ENCODE measurements at places on chromosomes 1 and 21.

DNA sequence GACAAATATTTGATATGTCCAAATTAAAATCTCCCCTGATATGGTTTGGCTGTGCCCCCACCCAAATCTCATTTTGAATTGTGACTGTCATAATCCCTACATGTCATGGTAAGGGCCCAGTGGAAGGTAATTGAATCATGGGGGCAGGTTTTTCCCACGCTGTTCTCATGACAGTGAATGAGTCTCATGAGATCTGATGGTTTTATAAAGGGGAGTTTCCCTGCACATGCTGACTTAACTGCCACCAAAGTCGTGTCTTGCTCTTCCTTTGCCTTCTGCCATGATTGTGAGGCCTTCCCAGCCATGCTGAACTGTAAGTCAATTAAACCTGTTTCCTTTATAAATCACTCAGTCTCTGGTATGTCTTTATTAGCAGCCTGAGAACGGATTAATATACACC is 207.0 kb downstream of the BARHL2 start:
- no peak for DNase-seq

DNA sequence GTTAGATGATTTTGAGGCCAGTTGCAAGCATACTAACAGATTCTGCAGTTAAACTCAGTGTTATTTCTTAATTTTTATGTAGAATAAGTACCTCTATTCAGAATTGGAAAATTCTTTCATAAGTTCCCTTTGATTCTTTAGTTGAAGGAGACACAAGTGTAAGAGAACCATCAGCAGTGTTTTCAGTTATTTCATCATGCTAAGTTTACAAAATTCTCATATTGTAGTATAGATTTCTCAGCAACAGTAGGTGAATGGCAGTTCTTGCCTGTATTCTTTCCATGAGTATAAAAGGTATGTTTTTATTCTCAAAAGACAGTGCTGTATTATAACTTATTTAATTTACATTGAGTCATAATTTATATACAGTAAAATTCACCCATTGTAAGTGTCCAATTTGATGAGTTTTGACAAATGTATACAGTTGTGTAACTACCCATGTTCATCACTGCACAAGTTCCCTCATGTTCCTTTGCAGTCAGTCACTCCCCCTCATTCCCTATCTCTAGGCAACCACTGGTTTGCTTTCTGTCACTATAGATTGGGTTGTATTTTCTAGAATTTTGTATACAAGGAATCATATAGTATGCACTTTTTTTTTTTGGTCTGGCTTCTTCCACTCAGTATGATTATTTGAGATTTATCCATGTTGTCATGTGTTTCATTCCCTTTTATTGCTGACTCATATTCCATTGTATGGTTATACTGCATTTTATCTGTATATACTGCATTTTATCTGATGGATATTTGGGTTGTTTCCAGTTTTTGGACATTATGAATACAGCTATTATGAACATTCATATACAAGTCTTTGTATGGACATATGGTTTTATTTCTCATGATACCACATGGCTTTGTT is 3.9 kb downstream of the RPS6KC1 start:
- DNase-seq = no peak

DNA sequence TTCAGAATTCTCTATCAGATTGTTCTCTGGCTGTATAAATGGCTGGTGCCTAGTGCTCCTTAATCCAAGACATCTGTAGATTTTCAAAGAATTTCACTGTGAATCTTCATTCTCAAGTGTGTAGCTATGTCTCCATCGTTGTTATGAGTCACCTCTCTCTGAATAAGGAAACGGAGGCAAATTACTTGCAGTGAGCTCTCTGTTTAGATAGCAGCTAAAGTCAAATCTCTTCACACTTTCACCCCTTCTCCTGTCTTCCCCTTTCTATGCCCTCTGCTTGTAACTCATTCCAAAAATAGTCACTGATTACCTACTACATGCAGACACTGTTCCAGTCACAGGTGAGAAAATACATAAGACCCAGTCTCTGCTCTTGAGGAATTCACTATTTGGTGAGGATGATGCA is 39.7 kb downstream of the CHML start:
- no peak for DNase-seq

DNA sequence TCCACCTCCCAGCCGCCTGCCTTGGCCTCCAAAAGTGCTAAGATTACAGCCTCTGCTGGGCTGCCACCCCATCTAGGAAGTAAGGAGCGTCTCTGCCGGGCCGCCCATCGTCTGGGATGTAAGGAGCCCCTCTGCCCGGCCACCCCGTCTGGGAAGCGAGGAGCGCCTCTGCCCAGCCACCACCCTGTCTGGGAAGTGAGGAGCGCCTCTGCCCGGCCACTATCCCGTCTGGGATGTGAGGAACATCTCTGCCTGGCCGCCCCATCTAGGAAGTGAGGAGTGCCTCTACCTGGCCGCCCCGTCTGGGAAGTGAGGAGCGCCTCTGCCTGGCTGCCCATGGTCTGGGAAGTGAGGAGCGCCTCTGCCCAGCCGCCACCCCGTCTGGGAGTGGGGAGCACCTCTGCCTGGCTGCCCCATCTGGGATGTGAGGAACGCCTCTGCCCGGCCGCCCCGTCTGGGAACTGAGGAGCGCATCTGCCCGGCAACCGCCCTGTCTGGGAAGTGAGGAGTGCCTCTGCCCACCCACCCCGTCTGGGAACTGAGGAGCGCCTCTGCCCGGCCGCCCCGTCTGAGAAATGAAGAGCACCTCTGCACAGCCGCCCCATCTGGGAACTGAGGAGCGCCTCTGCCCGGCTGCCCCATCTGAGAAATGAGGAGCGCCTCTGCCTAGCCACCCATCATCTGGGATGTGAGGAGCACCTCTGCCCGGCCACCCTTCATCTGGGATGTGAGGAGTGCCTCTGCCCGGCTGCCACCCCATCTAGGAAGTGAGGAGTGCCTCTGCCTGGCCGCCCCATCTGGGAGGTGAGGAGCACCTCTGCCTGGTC is 137.8 kb upstream of the PALMD start:
- DNase-seq = no peak

DNA sequence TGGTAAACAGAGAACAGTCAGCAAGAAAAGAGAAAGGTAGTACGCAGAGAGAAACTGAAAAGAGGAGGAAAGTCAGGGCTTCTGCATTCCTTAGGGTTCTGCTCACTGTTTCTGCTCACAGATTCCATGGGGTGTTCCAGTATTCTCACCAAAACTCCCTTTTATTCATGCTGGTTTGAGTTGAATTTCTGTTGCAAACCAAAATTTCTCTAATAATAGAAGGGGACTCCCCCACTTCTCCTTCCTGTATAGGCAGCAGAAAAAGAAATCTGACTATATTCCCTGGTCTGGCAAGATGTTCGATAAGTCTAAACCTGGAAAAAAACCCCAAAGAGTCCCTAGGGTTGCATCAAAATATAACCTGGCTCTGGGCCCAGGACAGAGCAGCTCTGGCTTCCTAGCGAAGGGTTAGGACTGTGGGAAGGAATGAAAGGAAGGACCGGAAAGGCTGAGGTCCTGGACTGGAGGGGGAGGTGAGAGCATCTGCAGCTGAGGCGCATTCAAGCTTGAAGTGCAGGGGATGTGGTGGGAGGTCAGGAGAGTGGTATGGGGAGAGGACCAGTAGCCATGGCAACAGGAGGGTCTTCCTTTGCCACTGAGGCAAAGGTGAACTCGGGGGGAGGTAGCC is 18.8 kb upstream of the RGS16 start:
- DNase-seq = no peak

GRCh38 chr1:191992118-191992517 is 166.1 kb upstream of the RGS18 start:
- no peak for DNase-seq

DNA sequence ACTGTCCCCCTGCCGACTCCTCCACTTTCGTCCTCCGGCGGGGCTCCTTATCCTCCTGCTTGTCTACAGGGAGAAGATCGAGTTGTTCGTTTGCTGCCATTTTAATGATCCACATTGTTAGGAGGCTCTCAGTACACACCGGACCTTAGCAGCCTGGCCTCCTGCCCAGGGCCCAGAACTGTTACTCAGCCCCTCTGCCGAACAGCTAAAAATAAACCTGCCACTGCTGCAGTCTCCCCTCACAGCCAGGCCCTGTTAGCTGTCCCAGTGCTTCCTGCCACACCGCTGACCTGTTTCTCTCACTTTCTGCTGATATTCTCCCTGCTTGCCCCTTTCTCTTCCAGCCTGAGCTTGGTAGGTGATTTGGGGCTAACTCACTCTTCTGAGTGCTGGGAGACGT is 8.3 kb downstream of the MAPKAPK2 start:
- no peak for DNase-seq

Measured in stimulated activated CD4-positive, alpha-beta T cell treated with anti-CD3 and anti-CD28 coated beads, Interleukin-12 subunit alpha, Interleukin-12 subunit beta, amount 100 ng/mL, for 48 hours (primary cell).